ENCODE measurements at places on chromosomes 12 and 14.

DNA sequence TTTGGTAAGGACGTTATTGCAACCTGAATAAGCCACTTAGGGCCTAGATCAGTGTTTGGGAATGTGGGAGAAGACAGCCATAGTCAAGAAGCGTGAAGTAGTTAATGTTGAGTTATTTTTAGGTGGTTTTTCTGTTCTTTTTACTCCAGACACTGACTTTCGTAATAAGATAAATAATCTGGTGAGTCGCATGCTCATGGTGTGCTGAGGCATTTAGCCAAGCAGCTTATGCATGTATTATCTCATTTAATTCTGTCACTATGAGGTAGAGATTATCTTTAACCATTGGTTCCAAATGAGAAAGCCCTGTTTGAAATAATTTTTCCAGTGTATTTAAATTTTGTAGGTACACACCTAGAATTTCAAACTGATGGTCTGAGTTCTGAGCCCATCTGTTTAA lies 67.3 kb downstream of the RCOR1 start:
- no peak for DNase-seq

GRCh38 chr12:79156846-79157463 lies 292.4 kb downstream of the SYT1 start:
- no peak for DNase-seq

- no peak for DNase-seq
Observed at GRCh38 chr12:24227551-24227950, 278.1 kb upstream of the SOX5 start.

DNA sequence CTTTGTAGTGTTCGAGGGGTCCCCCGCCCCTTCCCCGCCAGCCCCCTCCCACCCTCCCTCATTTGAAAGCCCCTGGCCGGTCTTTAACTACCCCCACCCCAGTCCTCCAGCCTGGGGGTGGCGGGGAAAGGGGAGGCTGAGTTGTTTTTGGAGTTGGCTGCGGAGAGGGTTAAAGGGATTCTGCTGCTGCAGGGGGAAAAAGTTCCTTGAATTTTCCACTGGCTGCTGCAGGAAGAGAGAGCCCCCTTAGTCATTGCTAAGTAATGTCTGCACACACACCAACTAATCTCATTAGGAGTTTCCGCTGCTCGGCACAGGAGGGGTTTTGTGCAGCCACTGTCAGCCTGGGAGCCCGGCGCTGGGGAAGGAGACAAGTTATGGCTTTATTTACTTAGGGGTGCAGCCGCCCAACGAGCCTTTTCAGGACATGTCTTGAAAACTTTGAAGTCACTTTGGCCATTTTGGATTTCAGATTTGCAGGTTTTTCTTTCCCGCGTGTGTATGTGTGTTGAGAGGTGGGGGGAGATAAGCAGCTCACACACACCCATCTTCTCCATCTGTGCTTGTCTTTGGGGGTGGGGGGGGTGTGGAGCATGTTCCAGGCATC lies 1.8 kb downstream of the ELK3 start:
- peak; percentile 62 for DNase-seq

DNA sequence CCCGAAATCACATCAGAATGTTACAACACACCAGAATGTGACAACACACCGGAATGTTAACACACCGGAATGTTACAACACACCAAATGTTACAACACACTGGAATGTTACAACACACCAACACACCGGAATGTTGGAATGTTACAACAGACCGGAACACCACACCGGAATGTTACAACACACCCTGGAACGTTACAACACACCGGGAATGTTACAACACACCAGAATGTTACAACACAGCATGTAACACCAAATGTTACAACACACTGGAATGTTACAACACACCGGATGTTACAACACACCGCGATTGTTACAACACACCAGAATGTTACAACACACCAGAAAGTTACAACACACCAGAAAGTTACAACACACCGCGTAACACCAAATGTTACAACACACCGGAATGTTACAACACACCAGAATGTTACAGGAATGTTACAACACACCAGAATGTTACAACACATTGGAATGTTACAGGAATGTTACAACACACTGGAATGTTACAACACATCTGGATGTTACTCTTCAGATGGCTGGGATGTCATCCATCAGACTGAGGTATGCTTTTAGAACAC lies 21.1 kb downstream of the CHFR start:
- no peak for DNase-seq

GRCh38 chr14:75147423-75148071 lies 20.7 kb upstream of the NEK9 start:
- peak; percentile 53 for DNase-seq

GRCh38 chr12:109266106-109266879 lies 42.8 kb downstream of the FOXN4 start:
- DNase-seq, result no peak

DNA sequence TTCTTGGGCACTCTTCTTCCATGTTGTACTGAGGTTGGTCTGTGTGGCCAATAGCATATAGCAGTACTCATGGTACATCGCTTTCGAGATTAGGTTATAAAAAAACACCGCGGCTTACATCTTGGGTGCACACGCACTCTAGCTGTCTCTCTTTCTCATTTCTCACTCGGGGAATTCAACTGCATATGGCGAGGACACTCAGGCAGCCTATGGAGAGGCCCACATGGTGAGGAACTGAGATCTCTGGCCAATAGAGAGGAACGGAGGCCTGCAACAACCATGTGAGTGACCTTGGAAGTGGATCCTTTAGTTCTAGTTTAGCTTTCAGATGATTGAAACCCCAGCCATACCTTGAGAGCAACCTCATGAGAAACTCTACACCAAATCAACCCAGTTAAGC lies 45.6 kb downstream of the USP15 start:
- no peak for DNase-seq

GRCh38 chr12:122021193-122021821 lies 377 bp upstream of the BCL7A start:
- DNase-seq, result peak; percentile 47

DNA sequence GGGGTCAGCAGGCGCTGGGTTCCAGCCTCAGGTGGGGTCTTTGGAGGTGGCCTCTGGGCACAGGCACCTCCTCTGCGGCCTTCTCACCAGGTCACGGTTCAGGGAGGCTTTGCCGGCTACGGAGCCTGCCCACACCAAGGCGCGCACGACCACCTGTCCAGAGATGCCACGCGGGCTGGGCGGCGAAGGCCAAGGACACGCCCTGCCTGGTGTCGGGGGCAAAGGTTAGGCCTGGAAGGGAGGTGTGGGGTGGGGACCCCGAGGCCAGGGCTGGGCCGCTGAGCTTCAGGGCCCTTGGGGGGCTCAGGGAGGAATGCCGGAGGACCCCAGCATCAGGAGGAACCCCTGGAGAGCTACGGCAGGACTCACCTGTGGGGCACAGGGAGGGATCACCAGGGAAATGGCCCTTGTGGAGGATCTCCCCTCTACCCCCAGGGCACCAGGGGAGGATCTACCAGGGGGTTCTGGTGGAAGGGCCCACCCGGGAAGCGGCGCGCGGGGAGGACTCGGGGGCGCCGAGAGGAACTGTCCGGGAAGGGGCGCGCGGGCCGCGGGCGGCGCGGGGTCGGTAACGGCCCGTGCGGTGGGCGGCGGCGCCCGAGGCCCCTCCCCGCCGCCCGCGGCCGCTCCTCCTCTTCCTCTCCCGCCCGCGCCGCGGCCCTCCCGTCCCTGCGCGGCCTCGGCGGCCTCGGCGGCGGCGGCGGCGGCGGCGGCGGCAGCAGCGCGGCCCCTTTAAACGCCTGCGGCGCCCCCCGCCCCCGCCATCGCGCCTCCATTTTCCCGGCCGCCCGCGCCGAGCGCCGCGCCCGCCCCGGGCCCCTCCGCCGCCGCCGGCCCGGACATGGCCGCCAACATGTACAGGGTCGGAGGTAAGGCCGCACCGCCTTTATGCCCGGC lies at the start of gene MTA1:
Gene MTA1 (plus strand): TSS at position 633 of the 897 bp plus-strand sequence. CDS start 209 bp downstream, at position 842.
- DNase-seq, result peak; percentile 40

- DNase-seq, result no peak
Observed at GRCh38 chr12:130619385-130620001, 96.6 kb downstream of the RIMBP2 start.
